HL-60 (cell line): ENCODE measurements at places on chromosomes 3 and 15.

DNA sequence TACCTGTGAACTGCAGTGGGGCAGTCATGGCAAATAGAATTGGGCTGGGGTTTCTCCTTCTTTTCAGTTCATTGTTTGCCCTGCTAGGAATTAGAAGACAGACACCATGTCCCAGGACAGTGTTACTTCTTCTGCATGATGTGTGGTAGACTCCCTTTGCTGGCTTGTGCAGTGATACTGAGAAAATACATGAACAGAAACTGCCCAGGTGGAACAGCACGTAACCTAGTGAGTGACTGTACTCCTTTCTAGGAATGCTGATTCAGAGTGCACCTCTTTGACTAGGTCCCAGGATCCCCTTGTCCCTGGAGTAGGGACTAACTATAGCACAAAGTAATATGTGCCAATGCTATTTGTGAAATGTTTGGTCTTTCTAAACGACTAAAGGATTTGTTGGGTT lies 10.7 kb upstream of the SLC22A13 start:
- DNase-seq, result no peak

DNA sequence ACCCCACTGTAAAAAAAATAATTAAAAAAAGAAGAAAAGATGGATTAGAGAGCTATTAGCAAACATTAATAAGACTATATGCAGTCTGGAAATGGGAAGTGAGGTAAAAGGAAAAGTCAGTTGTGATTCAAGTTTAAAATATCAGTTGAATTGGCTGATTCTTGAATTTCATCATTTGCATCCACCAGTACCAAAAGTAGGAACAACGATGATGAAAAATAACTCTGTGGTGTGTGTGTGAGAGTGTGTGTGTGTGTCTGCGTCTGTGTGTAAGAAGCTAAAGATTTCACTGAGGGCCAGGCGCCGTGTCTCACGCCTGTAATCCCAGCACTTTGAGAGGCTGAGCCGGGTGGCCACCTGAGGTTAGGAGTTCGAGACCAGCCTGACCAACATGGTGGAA lies 56.0 kb upstream of the SLC4A7 start:
- no peak for DNase-seq

- no peak for DNase-seq
Measured at GRCh38 chr3:15796771-15797641, 773 bp downstream of the ANKRD28 start.

DNA sequence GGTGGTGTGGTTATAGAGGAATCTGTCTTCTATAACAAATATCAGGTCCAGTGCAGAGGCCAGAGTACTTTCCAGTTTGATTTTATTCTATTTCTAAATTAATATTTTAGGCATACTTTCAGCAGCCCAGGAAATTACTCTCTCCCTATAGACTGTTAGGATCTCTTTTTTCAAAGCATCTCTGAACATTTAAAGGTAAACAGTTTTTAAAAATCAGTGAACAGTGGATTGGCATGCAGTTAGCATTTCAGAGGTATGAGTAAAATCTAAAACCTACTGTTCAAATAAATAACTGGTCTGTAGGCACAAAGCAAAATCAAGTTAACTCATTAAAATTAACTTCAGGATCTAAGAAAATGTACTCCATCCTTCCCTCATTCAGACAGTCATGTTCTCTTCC lies 3.0 kb downstream of the ZBED2 start:
- DNase-seq, result no peak

- no peak for DNase-seq
Measured at GRCh38 chr15:35956056-35956455, 410.1 kb upstream of the DPH6 start.

DNA sequence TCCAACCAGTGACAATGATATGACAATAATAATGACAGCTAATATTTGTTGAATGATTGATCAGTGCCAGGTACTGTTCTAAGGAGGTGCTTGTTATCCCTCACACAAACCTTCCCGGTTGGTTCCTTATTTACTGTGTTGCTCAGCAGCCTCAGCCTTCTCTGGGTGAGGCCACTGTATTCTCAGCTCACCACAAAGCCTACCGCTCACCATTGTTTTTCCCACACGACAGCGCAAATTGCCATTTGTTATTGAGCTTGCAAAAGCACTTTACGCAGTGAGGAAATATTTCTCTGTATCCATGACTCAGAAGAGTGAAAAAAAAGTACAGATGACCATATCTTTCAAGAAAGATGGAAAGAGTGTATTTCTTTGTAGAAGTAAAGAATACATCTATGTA lies 49.5 kb upstream of the PDZRN3 start:
- DNase-seq, result no peak
